ENCODE measurements at places on chromosomes 3 and 15.
A peak's percentile ranks its signal among the peaks of the same experiment; 100 is the strongest.

- DNase-seq: no peak
Observed at GRCh38 chr3:31522152-31522551, 10.6 kb upstream of the STT3B start.

GRCh38 chr3:113574213-113574612, 41.9 kb downstream of the SIDT1 start:
- DNase-seq: no peak

DNA sequence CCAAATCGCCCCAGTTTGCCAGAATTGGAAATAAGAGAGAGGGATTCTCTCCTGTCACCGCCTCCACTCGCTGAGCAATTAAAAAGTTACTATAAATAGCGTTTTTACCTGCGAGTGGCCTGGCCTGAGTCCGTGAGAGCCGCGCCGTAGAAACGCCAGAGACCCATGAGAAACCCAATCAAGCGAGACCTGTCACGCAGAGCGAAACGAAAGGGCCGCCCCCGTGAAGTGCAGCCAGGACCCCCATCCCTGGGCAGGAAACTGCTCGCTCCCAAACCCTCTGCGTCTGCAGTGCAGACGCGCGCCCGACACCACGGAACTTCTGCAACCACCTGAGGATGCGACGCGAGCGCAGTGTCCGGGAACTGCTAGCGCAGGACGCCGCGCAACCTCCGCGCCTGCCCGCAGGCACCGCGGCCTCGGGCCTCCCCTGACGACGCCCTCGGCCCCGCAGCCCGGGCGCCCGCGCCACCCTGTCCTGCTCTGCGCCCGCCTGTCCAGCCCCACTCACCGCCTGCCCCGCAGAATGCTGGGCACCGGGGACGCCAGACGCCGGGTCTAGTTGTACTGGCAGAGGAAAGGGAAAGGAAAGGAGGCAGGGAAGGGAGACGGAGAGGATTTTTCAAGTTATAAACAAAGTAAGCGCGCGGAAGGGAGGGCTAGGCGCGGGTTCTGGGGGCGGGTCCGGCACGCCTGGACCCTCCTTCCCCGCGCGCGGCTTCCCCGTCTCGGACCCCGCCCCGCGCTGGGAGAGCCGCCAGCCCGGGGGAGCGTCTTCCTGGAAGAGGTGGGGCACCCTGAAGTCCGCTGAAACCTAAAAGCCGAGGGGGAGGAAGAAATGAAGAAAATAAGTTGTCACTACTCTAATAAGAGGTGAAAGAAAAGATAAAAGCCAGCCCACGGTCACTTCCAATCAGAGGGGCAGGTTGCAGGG, at the start of gene PLSCR4:
PLSCR4 (minus strand) TSS at position 657 of the 934 bp plus-strand sequence. CDS start 29,034 bp downstream, outside the sequence.
- DNase-seq: no peak

- DNase-seq: no peak
Observed at GRCh38 chr3:40247714-40248454, 61.6 kb upstream of the EIF1B start.

DNA sequence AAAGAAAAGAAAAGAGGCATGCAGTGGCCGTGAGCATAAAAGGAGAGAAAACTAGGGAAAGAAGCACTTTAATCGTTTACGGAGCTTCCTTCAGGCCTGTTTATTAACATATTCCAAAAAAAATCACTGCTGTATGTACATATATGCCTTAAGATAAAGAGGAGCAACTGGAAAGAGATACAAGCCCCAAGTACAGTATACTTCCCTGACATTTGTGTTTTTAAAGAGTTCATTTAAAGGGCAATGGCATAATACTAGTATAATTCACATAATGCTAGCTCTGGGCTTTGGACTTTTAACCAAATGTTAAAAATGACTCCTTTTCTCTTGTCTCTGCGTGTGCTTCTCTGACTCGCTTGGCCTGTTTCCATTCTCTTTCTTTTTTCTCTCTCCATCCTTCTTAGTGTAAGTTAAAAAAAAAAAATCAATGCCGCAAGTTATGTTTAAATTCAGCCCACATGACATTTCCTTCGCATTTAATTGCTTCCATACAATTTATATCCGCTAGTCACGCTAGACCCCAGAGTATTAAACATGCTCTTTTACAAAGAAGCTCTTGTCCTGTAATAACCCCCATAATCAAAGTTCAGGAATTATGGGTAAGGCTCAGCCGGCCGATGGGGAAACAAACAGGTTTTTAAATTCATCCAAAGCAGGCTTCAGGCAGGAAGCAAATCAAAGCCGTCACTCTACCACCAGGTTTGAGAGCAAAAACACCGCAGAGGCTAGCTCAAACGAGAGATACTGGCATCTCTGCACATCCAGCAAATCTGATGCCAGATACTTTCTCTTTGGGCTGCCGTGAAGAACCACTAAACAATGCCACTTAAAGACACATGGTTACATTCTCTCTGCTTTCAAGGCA, 19.4 kb downstream of the WWTR1 start:
- no peak for DNase-seq

- DNase-seq: no peak
Observed at GRCh38 chr3:139107424-139108252, 62.9 kb upstream of the PRR23C start.

GRCh38 chr3:117217760-117218316, 508.3 kb downstream of the TUSC7 start:
- DNase-seq: no peak

- DNase-seq: no peak
Observed at GRCh38 chr3:103393395-103394186, 958.8 kb downstream of the ZPLD1 start.

- DNase-seq: peak; percentile 95
Observed at GRCh38 chr3:108090701-108091497, at the start of gene CD47. TSS of gene CD47 (minus strand) at chr3:108091031. CDS start at chr3:108090908, 123 bp downstream.

DNA sequence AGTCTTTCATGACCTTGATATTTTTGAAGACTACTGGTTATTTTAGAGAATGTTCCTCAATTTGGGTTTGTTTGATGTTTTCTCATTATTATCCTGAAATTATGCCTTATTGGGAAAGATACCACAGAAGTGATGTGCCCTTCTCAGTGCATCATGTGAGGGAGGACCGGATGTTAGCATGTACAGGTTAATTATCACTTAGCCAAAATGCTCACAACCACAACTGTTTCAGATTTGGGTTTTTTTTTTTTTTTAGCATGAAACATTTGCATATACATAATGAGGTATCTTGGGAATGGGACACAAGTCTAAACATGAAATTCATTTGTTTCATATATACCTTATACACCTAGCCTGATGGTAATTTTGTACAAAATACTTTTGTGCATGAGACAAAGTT, 59.8 kb downstream of the PIK3R4 start:
- DNase-seq: no peak

- DNase-seq: no peak
Observed at GRCh38 chr3:196142202-196142956, 60.5 kb upstream of the TFRC start.

DNA sequence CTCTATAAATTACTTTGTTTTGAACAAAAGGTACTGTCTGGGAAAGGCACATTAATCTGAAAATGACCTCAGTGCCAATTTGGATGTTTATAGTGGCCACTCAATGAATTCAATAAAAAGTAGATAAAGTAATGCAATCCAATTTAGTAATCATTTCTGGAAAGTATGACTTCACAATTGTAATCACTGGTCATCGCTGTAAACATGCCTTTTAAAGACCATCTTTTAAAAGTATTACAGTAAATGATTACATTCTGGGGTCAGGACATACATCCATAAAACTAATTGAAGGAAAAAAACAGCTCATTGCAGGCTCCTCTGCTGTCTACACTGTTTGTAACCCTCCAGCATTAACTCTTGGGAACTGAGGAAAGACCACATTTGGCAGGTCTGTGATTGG, 43.2 kb downstream of the HRH1 start:
- no peak for DNase-seq

DNA sequence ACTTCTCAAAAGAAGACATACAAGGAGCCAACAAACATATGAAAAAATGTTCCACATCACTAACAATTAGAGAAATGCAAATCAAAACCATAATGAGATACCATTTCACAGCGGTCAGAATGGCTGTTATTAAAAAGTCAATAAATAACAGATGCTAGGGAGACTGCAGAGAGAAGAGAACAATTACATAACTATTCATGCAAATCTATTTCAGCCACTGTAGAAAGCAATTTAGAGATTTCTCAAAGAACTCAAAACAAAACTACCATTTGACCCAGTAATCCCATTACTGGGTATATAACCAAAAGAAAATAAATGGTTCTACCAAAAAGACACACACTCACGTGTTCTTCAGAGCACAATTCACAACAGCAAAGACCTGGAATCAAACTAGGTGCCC, 116.3 kb downstream of the VPS13C start:
- no peak for DNase-seq

DNA sequence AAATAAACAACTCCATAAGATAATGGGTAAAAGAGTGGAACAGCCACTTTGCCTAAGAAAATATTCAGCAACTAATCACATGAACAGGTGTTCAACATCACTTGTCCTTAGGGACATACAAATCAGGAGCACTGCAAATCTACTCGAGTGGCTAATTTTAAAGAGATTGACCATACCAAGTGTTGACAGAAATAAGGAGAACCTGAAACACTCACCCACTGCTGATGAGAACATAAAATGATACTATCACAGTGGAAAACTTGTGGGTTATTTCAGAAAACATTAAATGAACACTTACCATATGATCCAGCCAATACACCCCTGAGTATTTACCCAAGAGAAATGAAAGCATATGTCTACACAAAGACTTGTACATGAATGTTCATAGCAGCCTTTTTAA, 70.5 kb downstream of the GABRB3 start:
- no peak for DNase-seq

DNA sequence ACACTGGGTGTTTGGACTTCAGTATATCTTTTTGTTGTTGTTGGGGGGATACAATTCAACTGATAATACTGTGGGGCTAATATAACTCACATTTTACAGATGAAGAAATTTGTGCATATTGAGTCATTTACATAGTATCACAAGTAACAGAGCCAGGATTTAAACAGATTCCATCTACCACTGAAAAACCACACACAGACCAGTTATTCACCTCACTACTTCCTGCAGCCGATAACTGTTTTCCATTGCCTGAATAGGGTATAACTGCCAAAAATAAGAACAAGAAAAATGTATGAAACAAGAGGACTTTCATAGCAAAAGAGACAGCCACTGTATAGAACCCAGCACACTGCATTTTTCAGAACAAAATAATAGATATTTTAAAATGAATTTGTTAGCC, 215.8 kb upstream of the CNTN6 start:
- no peak for DNase-seq

DNA sequence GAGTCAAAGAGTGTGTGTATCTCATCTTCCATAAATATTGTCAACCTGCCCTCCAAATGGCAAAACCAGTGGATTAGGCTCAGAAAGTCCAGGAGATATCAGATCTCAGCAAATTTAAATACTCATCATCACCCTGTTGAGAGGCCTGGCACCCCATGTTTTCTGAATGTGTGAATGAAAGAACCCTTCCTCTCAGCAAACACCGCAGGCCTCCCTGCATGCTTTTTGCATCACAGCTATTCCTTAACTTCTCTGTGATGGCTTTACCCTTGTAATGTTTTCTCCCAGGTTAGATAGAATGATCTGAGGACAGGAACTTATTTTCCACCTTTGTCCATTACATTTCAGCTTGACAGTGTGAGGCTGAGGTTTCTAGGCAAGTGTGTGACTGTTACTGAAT, 43.6 kb upstream of the NMNAT3 start:
- DNase-seq: no peak

- no peak for DNase-seq
Observed at GRCh38 chr15:59904450-59905135, 99.5 kb upstream of the FOXB1 start.

DNA sequence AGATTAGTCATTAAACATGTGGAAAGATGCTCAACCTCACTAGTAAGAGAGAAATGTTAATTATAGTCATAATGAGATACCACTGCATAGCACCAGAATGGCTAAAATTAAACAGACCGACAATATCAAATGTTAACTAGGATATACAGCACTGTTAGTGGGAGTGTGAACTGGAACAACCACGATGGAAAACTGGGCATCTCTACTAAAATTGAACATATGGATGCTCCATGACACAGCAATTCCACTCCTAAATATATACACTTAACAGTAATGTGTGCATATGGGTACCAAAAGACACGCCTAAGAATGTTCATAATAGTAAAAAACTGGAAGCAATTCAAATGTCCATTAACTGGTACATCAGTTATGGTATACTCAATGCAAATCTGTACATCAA, 41.5 kb downstream of the CRTAP start:
- DNase-seq: no peak

GRCh38 chr3:37418357-37418756, 244.0 kb upstream of the LRRFIP2 start:
- no peak for DNase-seq

- DNase-seq: no peak
Observed at GRCh38 chr3:157819270-157820156, 286.7 kb downstream of the SHOX2 start.

DNA sequence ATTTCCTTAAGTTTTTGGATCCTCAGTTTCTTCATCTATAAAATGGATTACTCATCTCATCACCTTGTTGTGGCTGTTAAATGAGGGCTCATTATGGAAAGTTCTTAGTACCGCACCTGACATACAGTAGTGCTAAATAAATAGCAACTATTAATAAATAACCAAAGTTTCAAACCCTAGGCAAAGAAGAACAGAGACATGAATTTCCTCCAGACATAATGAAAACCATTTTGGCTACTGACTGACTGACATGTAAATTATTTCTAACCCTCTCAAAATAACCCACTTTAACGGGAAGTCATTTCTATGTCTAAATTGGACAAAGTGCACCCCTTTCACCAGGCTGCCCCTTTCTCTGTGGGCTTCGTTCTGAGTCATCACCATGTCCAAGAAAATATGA, 17.4 kb upstream of the KLHL6 start:
- no peak for DNase-seq

DNA sequence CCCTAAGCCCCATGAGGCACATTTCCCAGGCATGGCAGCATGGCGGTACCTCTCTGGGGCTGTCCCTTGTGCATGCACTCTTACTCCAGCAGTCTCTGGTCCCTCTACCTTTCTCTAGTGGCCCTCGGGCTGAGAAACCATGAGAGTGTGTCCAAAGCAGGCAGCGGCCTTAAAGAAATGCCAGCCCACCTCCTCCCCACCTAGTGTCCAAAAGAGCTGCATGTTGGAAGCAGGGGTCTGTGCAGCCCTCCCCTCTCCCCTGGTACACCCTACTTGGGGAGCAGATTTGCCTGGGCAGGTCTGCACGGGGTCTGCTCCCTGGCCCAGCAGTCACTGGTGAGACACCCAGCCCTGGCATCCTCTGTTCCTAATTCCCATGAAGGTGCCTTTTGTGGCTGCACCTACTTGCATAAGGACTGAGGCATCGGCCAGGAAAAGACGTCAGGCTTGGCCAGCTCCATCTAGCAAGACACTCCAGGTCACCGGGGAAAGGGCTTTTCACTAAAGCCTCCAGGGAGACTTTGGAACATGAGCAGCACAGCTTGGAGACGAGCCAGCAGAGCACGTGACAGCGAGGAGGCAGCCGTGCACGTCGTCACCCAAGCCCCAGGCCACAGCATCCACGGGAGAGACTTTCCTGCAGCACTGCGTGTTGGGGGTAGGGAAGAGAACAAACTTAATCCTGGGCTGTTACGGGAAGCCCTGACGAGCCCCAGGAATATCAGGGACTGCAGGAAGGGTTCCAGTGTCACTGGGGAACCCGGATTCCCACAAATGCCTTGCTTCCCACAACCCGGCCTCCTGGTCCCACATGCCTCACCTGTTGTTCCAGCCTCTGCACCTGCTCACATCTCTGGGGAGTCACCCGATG, 38.8 kb downstream of the TM2D3 start:
- no peak for DNase-seq
